ENCODE measurements at places on chromosomes 7 and 10.

DNA sequence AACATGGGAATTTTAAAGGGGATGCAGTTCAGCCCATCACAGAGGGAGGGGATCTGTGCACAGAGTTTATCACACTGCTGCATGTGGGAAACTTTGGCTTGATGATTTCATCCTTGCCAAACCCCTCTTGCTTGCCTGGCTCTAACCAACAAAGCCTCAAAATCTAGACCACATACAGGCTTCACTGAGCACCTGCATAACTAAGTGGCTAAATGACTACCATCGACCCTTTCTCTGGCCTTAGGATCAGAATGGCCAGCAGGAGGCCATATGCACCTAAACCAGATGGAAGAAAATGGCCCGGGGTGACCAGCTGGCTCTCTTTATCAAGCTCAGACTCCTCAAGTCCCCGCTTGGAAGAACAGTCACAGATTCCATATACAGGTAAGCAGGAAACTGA is 15.6 kb upstream of the ZNF25 start:
- DNase-seq = no peak

- DNase-seq = no peak
Observed at GRCh38 chr10:74342991-74343390, 192.0 kb downstream of the ADK start.

DNA sequence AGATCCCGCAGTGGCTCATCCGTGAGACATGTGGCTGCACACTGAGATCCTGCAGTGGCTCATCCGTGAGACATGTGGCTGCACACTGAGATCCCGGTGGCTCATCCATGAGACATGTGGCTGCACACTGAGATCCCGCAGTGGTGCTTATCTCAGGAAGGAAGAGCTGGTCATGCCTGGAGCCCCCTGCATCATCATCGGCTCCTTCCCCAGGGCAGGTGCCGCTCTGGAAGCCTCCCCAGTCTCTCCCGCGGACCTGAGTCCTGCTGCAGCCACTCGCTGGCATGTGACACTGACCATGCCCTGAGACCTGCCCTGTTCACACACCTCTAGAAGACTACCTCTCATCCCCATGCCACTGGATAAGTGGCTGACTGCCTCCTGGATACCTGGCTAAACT is 181.3 kb downstream of the PTPRN2 start:
- no peak for DNase-seq

- no peak for DNase-seq
Observed at GRCh38 chr7:128876586-128876977, 13.9 kb downstream of the ATP6V1F start.

DNA sequence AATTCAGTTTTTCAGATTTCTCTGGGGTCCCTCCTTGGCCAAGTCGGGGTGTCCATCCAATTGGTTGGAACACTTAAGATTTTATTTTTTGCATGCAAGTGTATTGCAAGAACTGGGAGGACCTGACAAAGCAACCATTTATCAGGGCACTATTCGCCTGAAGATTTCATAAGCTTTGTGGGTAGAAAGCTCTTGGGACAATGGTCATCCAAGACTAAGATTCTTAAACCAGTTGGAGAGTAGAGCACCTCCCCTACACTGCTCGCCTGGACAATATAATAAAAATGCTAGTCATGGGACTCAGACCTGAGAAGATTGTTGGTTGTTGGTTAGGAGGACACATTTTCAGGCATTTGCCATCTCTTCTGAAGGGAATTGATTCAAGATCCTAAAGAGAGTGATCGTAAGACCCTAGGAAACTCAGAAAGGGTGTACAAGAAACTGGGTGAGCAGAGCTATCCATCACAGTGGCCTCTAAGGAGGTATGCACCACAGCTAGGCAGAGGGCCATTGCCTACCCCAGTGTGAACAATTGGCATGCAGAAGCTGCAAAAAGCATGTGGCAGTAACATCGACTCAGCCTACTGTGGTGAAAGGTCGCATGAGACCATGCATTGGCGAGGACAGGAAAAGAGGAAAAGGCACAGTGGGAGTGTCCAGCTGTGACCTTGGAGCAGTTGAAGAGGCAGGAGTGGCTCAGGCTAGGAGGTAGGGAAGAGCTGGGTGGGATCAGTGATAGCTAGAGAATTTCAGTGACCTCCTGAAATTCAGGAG is 1235.3 kb upstream of the AUTS2 start:
- no peak for DNase-seq

DNA sequence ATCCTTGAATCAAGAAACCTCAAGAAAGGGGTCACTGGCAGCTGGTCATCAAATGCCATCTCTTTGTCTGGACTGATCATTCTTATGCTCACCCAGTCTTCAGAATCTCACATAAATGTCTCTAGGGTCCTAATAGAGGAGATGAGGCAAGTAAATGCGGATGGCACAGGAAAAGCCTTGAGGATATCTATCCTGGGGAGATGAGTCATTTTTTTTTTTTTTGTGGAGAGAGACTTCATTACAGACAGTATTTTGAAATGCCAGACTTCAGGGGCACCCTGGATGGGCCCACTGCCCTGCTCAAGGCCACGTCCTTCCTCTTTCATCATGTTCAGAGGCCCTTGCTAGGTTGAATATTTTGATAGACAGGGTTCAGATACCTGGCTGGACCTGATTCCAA is 19.5 kb upstream of the PLPP4 start:
- no peak for DNase-seq

All from stimulated activated CD4-positive, alpha-beta T cell treated with anti-CD3 and anti-CD28 coated beads, Interleukin-4, amount 100 ng/mL, for 48 hours (primary cell).